ENCODE measurements at places on chromosomes 13 and 19.
A peak's percentile ranks its signal among the peaks of the same experiment; 100 is the strongest.

DNA sequence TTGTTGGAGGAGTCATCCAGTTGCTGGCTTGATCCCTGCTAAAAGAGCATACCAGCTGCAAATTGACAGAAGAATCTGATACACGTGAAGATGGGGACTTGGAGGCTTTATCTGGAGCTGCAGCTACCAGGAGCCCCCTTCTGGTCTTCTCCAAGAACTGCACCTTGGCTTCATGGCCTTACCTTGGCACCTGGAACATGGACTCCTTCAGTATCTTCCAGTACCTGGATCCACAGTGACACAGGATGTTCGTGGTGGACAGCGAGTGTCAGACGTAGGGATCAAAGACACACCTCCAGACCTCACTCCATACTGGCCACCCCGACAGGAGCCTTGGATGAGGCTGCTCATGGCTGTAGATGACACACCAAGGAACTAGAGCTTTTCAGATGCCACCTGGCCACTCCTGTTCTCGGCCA, 9.9 kb upstream of the ACSBG2 start:
- peak; percentile 72 for DNase-seq

DNA sequence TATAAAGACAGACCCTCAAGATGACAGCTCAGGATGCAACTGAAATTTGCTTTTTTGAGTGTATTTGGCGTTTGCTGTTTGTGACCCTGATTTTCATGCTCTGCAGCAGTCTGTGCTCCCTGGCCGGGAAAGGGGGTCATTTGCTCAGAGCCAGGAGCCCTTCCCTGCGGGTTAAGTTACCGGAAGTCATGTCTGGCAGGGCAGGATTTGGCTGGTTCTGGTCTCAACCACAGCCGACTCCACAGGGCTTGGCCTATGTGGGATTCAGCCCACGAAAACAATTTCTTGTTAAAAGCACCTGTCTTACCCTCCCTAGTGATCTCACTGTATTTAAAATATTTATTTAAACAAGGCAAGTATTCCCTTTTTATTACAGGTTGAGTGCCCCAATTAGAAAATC, 22.6 kb downstream of the MCF2L start:
- no peak for DNase-seq

DNA sequence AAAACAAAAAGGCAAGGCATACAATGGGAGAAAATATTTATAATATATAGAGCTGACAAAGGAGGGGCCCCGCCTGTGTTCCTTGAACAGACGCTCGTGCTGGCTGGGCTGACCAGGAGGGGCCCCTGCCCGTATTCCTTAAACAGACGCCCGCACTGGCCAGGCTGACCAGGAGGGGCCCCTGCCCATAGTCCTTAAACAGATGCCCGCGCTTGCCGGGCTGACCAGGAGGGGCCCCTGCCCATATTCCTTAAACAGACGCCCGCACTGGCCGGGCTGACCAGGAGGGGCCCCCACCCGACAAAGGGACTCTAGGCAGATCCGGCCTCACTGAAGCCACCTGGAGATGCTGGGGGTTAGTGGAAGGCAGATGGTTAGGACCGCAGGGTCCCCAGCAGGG, 9.3 kb downstream of the ADPRHL1 start:
- DNase-seq, result no peak

GRCh38 chr13:111852725-111853518, 214.0 kb upstream of the SOX1 start:
- no peak for DNase-seq

DNA sequence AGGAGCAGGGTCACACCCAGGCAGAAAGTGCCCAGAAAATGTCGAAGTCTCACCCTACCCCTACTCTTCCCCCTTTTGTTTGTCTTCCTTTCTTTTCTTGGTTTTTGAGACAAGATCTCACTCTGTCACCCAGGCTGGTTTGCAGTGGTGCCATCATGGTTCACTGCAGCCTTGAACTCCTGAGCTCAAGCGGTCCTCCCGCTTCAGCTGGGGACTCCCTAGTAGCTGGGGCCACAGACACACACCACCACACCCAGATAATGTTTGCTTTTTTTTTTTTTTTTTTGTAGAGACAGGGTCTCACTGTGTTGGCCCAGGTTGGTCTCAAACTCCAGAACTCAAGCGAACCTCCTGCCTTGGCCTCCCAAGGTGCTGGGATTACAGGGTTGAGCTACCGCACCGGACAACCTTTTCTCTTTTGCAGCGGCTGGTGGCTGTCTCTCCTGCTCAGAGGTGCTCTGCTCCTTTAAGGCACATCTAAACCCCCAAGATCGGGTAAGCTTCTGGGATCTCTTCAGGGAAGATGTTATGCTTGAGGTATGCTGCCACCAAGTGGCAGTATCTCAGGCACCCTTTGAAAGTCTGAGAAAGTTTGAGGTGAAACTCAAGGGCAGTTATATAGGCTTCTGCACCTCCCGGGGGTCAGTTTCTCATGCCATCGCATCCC, 22.4 kb upstream of the EBI3 start:
- no peak for DNase-seq

DNA sequence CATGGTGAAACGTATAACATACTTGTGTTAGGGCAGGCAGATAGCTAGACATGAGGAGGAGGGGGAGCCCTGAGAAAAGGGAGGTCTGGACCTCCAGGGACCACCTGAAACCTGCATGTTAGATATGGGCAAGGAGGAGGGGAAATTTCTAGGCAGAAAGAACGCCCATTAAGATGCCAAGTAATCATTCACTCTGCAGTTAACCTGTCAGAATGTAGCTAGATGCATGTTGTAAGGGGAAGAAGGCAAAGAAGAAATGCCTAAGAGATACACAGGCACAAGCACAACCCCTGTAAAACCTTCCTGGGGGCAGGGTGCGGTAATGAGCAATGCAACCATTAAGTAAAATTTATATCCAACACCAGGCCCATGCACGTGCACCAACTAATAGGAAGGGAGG, 1055.3 kb upstream of the SPRY2 start:
- no peak for DNase-seq

GRCh38 chr13:78443839-78444238, 159.5 kb downstream of the POU4F1 start:
- DNase-seq, result no peak

GRCh38 chr13:114140906-114141250, 8.5 kb upstream of the RASA3 start:
- DNase-seq, result no peak

GRCh38 chr13:31105856-31106255, 55.8 kb downstream of the HSPH1 start:
- DNase-seq, result no peak

GRCh38 chr19:11530432-11530831, 1.5 kb upstream of the ECSIT start:
- no peak for DNase-seq

DNA sequence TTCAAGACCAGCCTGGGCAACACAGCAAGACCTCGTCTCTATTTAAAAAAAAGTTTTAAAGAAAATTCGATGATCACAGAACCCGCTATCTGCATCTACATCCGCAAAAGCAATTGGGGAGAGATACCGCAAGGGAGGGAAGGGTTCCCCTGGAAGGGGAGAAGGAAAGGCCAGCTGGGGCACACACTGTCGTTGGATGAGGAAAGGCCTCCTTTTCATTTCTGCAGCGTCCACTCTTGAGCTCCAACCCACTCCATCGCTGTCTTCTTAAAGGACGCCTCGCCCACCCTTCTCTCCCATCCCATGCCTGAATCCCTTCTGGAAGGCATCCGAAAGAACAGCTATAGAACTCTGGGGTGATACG, 3.2 kb upstream of the PRKCG start:
- DNase-seq, result no peak

DNA sequence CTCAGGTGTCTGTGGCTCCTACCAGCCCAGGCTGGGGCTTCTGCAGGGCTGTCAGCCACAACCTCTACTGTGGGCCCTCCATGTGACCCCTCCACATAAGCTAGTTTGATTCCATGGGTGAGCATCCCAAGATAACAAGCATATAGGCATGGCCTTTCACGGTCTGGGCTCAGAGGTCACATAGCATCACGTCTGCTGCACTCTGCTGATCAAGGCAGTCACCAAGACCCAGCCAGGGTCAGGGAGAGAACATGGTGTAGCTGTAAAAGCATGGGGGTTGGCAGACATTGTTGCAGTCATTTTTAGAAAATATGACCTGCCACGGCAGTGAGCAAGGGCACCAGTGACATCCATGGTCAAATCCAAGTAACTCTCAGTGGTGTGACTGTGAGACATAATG, 698.8 kb downstream of the UQCRFS1 start:
- no peak for DNase-seq

Measured in natural killer cell treated with Interleukin-12 subunit alpha and Interleukin-12 subunit beta and Interleukin-15 and Interleukin-18, amount 100 ng/mL, for 72 hours (primary cell).